ENCODE measurements at places on chromosomes 1 and 21.

- no peak for DNase-seq
Measured at GRCh38 chr1:5724847-5725246, 267.4 kb downstream of the NPHP4 start.

DNA sequence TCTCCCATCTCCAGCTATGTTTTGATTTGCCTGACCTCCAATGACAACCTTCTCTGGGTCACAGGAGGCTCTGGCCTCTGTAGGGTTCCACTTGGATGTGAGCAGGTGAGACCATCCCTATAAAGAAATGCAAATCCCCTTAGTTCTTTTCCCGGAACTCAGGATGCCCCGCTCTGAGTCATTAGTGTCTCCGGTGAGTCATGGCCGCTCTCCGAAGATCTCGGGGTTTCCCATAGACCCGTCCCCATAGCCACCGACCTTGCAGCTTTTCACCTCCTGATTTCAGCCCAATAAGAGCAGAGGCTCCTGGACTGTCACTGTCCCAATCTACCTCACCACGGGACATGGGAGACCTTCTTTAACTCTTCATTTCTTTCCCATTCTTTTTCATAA is 98.2 kb downstream of the PGBD5 start:
- no peak for DNase-seq

- DNase-seq, result peak; percentile 44
Measured at GRCh38 chr1:228664399-228664914, 70.8 kb upstream of the RHOU start.

GRCh38 chr1:240806200-240806745 is 194.3 kb upstream of the GREM2 start:
- no peak for DNase-seq

GRCh38 chr1:110305900-110306420 is 33.2 kb upstream of the RBM15 start:
- DNase-seq, result no peak

DNA sequence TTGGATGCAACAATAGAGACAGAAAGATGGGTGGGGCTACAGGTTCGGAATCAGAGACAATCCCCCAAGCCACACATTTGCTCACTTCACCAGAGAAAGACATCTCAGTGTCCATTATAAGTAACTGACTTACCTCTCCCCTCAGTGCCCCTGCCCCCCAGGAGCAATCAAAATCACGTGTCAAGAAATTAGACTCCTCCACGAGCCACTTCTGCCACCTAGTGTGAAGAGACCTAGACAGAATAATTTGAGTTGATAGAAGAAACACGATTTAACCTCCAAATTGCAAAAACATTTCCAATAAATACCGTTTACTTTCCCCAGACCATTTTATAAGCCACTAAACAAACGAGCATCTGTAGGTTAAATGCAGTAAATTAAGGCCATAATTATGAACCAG is 123.2 kb downstream of the SLC30A10 start:
- no peak for DNase-seq

- no peak for DNase-seq
Measured at GRCh38 chr1:197343663-197344273, 75.7 kb downstream of the CRB1 start.

DNA sequence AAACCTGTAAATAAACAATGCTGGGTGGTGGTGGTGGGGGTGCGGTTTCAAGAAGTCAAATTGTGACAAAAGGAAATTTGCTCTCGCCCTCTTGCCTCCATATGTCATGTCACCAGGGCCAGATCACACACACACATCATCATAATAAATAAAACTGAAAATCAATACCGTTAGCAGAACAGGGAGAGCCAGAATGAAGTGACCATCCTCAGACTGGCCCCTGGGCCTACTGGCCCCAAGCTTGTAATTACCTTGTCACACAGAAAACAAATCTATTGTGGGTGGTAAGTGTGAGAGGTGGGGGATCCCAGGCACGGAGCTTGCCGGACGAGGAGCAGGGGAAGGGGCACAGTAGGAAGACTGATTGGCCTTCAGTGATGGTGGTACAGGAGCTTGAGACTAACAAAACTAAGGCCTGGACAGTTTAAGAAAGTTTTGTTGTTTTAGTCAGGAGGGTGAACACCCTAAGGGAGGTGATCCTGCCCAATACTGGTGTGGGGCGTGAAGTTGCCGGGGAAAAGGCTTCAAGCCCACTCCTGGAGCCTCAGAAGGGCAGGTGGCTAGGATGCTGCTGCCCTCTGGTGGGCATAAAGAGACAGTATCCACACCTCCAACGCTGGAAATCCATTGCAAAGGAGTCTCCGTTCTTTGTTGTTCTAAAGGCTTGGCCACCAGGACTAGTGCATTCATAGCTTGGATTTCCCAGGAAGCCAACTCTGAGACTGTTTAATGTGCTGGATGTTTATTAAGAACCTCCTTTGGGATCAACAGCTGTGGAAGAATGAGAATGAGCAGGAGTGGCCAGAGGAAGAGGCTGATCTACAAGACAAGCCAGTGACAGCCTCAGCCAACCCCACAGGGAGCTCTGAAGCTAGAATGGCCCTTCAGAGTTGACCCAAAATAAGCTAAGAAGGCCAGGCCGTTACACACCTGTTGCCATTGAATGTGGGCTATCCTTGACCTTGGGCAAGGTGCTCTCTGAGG is 8.1 kb upstream of the C1orf216 start:
- DNase-seq, result no peak

DNA sequence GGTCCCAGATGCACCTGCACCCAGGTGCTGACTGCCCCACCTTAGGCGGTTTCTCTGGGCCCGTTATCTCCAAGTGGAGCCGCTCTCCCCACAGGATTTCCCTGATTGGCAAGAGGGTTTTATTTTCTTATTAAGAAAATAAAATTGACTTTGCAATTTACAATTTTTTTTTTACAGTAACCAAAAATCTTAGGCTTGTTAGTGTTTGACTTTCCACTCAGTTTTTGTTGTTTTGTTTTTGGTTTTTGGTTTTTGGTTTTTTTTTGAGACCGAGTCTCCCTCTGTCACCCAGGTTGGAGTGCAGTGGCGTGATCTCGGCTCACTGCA is 4.8 kb upstream of the CCDC27 start:
- DNase-seq, result no peak

DNA sequence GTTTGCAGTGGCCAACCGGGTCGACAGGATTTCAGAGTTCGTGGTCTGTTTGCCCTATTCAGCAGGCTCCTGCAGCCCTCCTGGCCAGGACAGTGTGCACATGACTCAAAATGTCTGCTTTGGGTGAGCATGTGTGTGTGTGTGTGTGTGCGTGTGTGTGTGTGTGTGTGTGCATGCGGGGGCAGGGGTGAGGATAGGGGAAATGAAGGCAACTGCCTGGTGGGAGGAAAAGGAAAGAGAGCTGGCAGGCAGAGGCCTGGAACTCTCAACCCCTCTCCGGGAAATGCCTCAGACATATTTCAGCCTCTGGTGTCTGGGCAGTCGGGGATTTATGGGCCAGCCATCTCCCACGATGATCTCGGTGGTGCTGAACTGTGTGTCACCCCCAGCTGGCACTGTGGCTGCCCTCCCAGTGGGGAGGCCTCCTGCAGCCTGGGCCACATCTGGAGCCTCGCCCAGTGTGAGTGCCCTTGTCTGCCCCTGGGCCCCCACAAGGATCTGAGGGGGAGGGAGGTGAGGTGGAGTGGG is 15.2 kb downstream of the CDCP2 start:
- DNase-seq, result no peak

- no peak for DNase-seq
Measured at GRCh38 chr1:153957744-153958110, 685 bp downstream of the CRTC2 start.

DNA sequence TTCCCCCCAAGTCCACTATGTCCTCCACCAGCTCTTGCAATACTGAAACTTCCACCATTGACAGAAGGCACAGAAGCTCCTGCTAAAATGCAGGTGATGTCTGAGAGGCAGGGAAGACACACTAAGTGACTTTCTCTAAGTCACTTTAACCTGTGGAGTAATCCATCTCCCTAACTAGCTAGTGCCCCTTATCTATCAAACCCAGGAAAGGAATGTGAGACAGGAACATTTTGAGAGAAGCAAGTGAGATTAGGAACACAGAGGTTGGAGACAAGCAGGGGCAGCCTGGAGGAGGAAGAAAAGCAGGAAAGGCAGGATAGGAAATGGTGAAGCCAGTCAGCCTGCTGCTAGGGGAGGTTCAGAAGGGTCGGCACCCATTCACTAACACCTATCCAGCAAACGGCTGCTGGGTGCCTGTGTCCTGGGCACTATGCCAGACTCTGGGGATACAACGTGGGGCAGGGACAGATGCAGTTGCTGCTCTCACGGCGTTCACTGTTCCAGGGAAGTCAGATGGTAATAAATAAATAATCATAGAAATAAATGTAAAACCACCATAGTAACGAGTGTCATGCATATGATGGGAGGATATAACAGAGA is 7.0 kb downstream of the GPA33 start:
- no peak for DNase-seq

GRCh38 chr1:110879758-110880606 is 7.0 kb downstream of the CD53 start:
- no peak for DNase-seq

DNA sequence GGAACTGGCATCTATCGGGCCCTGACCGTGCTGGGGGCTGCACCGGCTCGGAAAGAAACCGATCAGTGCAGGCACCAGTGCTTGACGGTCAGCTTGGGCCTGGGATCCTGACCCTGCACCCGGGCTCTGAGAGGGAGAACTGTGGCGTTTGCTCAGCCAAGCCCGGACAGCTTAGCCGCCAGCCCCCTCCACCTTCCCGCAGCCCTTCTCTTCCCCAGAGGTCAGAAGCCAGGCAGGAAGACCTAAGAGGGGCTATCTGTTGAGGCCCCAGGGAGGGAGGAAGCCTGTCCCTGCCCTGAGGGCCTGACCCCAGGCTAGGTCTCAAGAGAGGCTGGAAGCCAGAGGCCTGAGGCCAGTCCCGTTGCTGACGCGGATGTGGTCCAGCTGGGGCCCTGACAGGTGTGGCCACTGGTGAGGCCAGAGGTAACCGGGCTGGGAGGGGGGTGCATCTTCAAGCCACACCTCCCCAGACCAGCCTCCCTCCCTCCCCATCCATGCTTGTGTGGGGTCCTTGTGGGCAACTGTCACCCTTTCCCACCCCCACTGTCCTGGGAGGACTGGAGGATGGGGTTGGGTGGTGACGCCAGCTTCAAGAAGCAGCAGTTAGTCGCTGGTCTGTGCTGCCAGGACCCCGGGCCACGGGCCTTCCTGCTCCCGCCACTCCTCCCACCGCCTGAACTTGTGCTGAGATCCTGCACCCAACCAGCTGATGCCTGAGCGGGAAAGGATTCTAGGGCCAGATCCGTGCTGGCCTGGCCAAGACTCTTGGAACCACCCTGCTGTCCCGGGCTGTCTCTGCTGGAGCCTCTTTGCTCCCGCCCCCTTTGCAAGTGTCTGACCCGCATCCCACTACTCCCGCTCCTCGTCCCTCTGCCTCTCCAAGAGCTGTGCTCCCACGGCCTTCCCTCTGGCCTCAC is 2.6 kb upstream of the DVL1 start:
- no peak for DNase-seq

DNA sequence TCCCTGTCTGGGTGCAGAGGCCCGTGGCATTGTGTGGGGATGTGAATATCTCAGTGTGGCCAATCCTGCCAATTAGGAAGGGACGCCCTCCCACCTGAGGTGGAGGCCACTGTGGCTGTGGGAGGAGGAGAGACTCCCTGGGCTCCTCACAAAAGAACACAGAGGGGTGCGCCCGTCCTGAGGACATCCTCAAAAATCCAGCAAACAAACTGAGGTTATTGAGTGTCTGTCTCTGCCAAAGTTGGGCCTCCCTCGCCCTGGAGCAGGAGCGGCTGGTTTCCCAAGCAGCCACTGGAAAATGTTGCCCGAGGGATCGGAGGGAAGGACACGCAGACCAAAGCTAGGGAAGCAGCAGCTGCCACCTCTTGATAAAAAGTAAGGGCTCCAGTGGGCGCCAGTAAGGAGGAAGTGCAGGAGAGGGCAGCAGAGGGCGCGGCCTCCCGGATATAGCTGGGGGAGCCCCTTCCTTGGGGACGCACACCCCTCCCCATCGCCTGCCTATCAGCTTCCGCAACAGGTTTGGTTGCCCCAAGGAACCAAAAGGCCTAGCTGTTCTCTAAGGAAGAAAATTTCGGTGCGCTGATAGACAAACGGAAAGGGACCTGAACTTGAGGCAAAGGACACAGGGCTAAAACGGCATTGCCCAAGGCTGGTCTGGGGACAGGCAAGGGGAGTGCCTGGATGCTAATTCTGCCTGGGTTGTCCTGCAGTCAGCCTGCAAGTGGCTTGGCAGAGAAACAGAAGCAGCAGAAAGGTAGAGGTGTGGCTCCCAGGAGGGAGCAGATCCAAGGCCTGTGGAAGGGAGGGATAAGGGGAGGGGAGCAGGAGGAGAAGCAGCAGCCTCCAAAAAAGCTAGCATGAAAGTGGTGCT is 1.7 kb upstream of the GRIK3 start:
- no peak for DNase-seq

DNA sequence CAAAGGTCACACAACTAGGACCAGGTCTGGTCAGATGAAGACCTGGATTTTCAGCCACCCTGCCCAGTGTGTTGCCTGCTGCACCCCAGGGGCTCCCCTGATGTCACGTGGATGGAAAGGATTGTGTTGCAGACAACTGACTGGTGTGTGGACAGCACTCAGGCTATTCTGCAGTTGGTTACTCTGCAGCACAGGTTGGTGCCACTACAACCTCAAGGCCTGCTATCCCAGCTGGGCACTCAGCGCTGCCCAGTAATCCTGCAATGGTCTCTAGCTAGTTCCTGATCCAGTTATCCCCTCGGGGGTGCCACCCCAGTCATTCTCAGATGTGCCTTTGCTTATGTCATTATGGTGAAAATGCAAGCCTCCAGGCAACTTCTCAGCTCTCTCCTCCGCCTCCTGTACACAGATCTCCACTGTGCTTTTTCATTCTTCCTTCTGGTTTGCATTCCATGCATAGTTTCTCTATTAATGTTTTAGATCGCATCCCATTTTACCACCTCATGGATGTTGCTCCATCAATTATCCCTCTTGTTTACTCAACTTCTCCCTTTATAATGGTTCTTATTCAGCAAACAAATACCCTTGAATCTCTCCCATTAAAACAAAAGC is 503.2 kb upstream of the CAMK1G start:
- peak; percentile 65 for DNase-seq

GRCh38 chr1:230700132-230700531 is 13.8 kb downstream of the AGT start:
- no peak for DNase-seq

DNA sequence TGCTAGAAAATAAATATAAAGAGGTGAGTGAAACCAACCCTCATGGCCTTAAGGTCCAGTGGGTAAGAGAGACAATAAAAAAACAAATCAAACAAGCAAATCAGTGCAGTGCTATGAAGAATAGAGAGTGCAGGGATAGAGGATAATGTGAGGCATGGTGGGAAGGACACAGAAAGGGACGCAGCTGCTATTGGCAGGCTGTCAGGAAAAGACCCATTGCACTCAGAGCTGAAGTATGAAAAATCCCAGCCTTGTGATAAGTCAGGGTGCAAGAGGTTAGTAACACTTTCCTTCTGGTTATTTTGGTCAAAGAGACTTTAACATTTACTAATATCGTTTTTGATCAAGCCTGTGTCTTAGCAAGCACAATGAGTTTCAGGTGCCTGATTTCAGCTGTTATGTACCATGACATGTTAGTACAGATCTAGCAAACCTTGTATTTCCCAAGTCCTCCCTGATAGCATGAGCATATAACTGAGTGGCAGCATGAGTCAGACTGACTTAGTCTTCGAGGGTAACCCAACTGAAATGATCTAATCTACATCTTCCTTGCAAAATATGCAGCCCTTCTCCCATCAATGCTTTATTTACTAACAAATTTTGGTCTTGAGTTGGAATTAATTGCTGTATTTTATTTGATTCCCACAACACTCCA is 31.7 kb downstream of the CHML start:
- no peak for DNase-seq
